ENCODE measurements at places on chromosomes 1 and 21. TPM values are rescaled to one million over a fixed set of nuclear protein-coding genes. Genes with fewer than 3 reads are reported as not detected.

Gene FAAH
- total RNA-seq: 5.1 TPM

Gene PLD5
- total RNA-seq: not detected

Gene TSNAX
- total RNA-seq: 48.0 TPM

Gene MAP10
- total RNA-seq: 1.4 TPM

Gene FCRL1
- total RNA-seq: not detected

Gene ACOT11
- 0.37 TPM for total RNA-seq

Data from CD8-positive, alpha-beta memory T cell (primary cell).